ENCODE measurements at places on chromosomes 3 and 15.

DNA sequence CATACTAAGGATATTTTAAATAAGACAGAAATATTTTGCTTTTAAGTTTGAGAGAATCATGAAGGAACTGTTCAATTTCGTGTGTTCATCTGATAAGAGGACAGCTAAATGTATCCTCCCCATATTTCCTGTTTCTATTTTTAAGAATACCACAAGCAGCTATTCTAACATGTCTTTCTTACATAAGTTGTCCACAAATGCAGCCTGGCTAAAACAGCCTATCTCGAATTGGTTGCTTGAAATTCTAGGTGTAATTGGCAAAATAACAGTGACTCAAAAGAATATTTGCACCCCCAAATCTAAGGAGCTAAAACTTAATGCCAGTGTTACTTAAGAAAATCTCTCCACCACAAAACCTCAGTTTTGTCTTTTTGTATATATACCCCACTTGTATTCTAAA, 35.0 kb downstream of the BTLA start:
- DNase-seq: no peak

- DNase-seq: no peak
These were observed 69.7 kb downstream of the MB21D2 start for GRCh38 chr3:192847941-192848340.

GRCh38 chr3:13324835-13325501, 95.2 kb downstream of the NUP210 start:
- no peak for DNase-seq

GRCh38 chr3:155217591-155217990, 75.9 kb downstream of the STRIT1 start:
- DNase-seq: peak; percentile 50

GRCh38 chr3:68483601-68484000, 448.7 kb downstream of the TAFA4 start:
- DNase-seq: no peak

GRCh38 chr15:100338971-100339444, 2.8 kb downstream of the ADAMTS17 start:
- DNase-seq: peak; percentile 32

DNA sequence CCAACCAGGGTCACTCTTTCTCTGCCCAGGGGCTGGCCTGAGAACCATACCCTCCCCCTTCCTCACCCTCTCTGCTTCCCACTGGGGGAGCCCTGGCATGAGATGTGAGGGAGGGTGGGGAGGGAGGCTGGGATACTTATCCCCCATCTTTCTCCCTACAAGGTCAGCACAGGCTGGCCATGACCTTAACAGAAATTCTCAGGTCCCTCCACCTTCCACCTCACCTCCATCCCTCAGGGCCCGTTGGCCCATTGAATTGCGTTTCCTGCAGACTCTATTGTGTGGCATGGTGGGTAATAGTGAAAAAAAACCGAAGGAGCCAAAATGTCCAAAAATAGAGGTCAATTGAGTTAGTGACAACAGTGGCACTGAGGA, 159.5 kb downstream of the OR4M2 start:
- DNase-seq: no peak

- no peak for DNase-seq
These were observed 1.5 kb downstream of the ABCC5 start for GRCh38 chr3:184016169-184016570.

GRCh38 chr3:36525115-36525801, 145.0 kb downstream of the STAC start:
- peak; percentile 62 for DNase-seq

GRCh38 chr15:41102854-41103253, 13.2 kb downstream of the INO80 start:
- no peak for DNase-seq

- DNase-seq: no peak
These were observed 178.0 kb downstream of the NSMCE3 start for GRCh38 chr15:29091666-29092065.

- no peak for DNase-seq
These were observed 63.0 kb upstream of the LMCD1 start for GRCh38 chr3:8438507-8439079.

- no peak for DNase-seq
These were observed 41.5 kb downstream of the TMEM41A start for GRCh38 chr3:185457376-185457775.

- no peak for DNase-seq
These were observed 93.3 kb downstream of the MB21D2 start for GRCh38 chr3:192824313-192824712.

- DNase-seq: no peak
These were observed 24.5 kb downstream of the KCNMB2 start for GRCh38 chr3:178560759-178561158.

- no peak for DNase-seq
These were observed 100.3 kb downstream of the FRMD5 start for GRCh38 chr15:44094781-44095180.

GRCh38 chr3:134211797-134212196, 38.9 kb downstream of the RYK start:
- no peak for DNase-seq

- DNase-seq: no peak
These were observed 27.0 kb upstream of the MUC4 start for GRCh38 chr3:195838714-195839113.

All from AG09309 (cell line).